ENCODE measurements at places on chromosomes 13 and 19.

GRCh38 chr13:102901615-102902305, 55.9 kb downstream of the ERCC5 start:
- no peak for DNase-seq

DNA sequence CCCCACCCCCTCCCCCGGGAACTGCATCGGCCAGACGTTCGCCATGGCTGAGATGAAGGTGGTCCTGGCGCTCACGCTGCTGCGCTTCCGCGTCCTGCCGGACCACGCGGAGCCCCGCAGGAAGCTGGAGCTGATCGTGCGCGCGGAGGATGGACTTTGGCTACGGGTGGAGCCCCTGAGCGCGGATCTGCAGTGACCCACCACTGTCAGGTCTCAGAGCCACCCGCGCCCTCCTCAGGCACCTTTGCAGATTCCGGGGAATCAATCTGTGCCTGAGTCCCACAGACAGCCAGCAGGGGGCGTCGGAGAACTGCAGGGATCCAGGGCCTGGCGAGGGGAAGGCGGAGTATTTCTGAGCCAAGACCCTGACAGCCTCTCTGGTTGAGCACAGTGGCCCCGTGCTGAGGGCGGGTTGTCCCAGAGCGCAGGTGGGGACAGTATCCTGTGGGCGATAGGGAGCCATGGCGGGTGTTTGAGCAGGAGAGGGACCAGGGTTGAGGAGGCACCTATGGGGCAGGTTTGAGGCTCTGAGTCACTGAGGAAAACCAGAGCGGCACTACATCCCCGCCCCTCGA, 30.4 kb upstream of the CYP4F8 start:
- peak; percentile 85 for DNase-seq

DNA sequence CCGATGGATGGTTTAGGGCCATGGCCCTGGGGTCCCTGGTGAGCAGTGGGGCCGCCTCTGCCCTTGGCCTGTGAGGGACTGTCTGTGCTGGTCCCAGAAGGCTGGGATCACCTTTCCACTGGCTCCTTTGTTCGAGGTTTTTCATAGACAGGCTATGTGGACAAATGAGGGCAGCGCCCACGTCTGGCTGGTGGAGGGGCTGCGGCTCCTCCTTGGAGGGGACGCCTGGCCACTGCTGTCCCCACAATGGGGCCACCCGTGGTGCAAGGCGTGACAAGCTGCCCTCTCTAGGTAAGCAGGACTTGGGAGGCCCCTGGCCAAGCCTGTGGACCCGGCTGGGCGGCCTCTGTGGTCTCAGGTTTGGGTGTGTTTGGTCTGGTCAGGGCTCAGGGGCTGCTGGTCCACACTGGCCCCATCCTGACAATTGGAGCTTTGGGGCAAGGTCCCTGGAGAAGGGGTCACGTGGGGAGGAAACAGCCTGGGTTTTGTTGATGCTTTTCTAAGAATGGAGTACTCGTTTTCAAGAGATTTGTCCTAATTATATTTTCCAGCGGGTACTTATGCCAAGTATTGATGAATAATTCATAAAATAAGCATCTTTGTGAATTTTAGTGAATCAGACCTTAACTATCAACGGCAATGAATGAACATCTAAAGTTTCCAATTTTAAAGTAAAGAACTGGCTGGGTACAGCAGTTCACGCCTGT, 33.3 kb downstream of the MCF2L start:
- no peak for DNase-seq

DNA sequence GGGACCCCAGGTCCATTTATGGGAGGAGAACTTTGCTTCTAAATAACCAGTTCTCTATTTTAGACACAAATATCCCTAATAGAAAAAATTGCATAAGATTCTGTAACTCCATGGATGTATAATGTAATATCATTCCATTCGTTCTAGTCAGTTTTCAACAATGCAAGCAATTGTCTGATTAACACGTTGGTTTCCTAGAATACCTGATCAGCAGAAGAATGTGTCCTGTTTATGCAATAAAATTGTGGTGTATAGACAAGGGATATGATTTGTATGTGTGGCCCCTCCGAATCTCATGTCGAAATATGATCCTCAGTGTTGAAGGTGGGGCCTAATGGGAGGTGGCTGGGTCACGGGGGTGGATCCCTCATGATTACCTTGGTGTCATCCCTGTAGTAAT, 62.1 kb downstream of the RUBCNL start:
- no peak for DNase-seq

DNA sequence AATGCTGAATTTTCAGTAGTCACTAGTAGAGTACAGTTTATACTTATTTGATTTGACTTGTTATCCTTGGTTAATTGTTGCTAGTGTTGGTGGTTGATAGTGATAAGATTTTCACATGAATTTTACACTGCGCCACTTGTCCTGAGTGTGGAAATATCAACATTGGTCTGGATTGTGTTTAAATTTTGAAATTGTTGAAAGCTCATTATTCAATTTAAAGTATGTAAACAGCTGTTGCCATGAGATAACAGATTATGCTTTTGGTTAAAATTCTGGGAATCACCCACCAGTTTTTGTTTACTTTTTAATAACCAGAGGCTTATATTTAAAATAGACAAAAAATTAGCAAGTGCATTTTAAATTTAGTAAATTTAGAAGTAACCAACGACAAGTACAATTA, 12.3 kb upstream of the TNFSF13B start:
- DNase-seq = no peak

- no peak for DNase-seq
These were observed 11.0 kb upstream of the ZNF792 start for GRCh38 chr19:34975056-34975455.

- DNase-seq = no peak
These were observed 287.1 kb downstream of the TBC1D4 start for GRCh38 chr13:75194717-75195462.

GRCh38 chr13:110166598-110166997, 140.4 kb downstream of the COL4A1 start:
- DNase-seq = no peak

All from activated naive CD4-positive, alpha-beta T cell treated with Interleukin-2 at 50 U/mL for 16 hours (primary cell).